ENCODE measurements at places on chromosomes 7 and 10.

DNA sequence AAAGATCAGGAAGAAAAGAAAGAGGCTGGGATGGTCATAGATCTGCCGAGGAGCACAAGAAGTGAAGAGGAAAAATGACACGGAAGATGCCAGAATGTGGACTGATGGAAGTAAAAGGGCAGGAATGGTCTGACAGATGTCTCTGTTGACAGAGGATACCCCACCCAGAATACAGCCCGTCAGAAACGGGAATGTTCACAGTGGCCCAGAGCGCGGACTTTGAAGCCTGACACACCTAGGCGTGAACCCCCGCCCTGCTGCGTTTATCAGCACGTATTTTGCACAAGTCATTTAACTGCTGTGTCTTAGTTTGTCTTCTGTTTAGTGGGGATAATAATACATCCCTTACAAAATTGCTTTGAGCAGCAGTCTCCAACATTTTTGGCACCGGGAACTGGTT, 27.1 kb downstream of the AKR1B1 start:
- no peak for DNase-seq

GRCh38 chr10:5490032-5490431, 9.3 kb downstream of the CALML5 start:
- DNase-seq, result no peak

- no peak for DNase-seq
Observed at GRCh38 chr7:131952365-131952764, 395.9 kb upstream of the PODXL start.

DNA sequence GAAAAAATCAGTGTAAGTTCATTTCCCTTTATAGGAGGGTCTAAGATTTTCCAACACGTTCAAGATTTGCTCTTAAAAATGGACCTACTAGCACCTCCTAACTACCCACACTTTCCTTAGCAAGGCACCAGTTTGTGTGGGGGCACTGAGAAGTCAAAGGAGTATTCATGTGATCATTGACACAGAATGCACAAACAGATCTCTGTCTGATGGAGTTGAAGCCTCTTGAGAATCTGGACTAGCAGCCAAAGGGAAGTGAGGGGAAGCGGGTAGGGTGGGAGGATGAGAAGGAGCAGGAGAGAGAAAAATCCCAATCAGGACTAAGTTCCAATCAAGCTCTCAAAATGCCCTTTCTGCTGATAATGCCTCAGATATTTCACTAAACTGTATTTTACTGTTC, 4.1 kb downstream of the MMS19 start:
- DNase-seq, result no peak

DNA sequence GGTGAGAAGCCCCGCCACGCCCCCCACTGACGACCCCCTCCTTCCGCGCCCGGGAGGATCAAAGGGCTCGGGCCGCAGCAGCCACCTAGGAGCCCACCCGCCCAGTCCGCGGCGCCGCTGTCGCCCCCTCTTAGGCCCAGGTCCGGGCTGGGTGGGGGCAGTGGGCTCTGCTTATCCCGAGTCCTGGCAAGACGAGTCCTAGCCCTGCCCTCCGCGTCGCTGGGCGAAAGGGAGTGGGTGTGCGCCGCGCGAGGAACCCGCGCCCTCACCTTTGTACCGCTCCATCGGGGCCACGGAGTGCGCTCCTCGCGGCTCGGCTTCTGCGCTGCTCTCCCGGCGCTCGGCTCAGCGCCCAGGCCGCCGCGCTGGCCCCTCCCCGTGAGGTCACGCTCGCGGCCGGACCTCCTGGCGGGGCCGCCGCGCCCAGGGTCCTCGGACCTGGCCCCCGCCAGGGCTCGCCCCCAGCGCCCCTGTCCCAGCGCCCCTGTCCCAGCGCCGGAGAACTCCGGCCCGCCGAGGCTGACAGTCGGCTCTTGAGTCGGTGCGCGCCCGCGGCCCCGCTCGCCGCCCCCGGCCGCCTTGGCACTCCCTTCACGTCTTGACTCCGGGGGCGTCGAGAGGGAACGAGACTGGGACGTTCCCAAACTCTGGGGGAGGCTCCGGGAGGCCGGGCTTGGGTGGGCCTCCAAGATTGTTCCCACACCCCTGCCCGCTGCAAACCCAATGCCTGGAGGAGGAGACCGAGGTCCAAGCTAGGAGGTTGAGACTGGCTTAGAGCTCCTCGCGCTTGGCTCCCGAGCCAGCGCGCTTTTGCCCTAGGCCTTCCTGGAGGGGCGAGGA, at the start of gene AFAP1L2:
TSS of gene AFAP1L2 (minus strand) at position 332 of the 840 bp plus-strand sequence. CDS start at position 285, 47 bp downstream.
- DNase-seq, result no peak

GRCh38 chr10:17648243-17649035, 4.5 kb downstream of the STAM start:
- DNase-seq, result peak; percentile 40

DNA sequence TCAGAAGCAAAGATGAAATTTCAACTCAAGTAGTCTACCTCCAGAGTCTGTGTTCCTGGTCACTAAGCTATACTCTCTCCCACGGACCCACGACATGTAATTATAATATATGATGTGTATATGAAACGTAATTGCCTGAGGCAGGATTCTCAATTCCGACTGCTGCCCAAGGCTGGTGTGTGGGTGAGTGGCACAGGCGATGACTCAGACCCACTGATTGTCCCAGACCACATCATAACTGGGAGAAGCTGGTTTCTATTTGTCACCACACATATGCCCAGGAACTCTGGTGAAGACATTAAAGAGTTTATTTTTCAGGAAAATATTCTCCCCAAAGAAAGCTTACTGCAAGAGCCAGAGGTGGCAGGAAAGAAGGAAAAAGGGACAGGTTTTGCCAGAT, 219.3 kb downstream of the JAZF1 start:
- no peak for DNase-seq

DNA sequence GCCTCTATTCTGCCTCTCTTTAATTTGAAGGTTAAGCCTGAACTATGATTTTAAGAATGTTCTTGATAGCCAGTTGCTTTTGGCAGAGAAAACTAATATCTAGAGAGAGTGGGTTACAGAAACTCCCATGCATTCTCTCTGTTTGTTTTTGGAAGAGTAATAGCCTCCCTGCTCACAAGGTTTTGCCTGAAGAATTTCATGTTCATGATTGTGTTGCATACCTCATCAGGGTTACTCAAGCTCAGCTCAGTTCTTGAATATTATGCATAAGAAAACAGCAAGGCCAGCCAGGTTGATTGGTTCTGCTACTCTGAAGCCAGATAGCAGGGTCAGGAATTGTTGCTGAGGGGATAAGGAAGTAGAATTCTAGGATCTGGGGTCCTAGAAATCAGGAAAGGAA, 137.4 kb downstream of the MDFIC start:
- DNase-seq, result no peak

- DNase-seq, result no peak
Observed at GRCh38 chr7:83457022-83457892, 191.7 kb downstream of the SEMA3E start.

DNA sequence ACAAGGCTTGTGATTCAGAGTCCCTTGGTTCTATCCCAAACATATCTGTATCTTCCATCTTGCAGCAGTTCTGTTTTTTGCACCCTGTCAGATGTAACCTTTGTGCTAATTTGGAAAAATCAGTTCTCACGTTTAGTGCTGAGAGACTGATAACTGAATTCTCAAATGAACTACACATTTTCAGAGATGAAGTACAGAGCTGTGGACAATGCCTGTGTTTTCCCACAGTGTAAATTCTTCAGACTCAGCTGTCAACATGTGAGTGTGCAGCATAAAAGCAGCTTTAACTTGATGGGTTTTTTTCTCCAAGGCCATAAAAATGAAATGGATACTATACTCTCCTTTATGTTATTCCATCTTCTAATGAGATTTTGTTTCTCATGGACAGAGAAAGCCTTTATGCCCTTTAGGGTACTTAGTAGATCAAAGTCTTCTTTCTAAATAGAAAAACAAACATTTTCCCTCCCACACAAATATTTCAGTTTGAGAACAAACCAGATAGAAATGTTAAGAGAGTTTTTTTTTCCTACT, 150.9 kb downstream of the SEMA3A start:
- no peak for DNase-seq

DNA sequence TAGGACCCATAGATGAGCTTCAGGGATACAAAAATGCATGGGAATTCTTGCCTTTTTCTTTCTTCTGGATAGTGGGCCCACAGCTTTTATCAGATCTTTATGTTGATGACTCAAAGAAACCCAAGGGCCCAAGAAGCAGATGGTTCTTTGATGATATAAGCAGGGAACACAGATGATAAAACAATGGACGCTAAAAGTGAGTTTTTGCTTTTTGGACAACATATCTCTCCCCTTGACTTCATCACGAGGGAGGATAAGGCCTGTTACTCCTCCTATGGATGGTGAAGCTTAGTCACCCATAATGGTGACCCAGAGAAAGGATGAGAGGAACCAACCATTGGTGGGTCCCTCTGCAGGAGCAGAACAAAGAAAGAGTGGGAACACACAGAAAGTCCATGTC, 6.5 kb upstream of the OGA start:
- no peak for DNase-seq

GRCh38 chr7:99001482-99002147, 123.3 kb downstream of the TRRAP start:
- DNase-seq, result no peak

DNA sequence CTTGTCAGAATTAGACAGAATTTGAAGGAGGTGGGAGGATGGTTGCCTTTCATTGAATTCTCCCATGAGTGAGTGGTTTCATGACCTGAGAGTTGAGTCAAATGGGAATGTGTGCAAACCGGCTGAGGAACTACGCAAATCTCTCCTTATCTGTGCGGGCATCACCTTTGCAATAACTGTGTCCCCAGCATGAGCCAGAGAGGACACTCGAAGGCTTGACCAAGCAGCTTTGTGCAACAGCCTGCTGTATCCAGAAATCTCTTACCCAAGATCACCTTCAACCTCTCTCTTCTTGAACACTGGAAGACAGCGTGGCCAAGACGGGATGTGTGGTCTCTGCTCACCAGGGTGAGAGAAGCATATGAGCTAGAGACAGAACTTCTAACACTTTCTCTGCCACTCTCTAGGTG, 93.8 kb upstream of the IKZF1 start:
- no peak for DNase-seq

GRCh38 chr7:154757756-154758155, 245.2 kb downstream of the PAXIP1 start:
- no peak for DNase-seq

DNA sequence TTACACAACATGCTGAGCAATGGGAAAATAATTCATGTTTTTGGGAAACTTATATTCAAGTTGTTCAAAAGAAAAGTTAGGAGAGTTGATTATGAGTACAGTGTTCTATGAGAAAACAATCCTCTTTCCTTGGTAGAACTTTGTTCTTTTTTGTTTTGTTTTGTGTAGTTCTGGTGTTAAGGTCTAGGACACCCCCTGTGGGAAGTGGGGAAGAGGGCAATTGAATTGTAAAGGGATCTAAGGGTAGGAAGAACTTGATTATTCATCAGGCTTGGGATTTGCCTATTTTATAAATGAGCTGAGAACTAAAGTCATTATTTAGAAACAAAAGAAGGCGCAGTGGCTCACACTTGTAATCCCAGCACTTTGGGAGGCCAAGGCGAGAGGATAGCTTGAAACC, 25.9 kb upstream of the CDK13 start:
- DNase-seq, result no peak

DNA sequence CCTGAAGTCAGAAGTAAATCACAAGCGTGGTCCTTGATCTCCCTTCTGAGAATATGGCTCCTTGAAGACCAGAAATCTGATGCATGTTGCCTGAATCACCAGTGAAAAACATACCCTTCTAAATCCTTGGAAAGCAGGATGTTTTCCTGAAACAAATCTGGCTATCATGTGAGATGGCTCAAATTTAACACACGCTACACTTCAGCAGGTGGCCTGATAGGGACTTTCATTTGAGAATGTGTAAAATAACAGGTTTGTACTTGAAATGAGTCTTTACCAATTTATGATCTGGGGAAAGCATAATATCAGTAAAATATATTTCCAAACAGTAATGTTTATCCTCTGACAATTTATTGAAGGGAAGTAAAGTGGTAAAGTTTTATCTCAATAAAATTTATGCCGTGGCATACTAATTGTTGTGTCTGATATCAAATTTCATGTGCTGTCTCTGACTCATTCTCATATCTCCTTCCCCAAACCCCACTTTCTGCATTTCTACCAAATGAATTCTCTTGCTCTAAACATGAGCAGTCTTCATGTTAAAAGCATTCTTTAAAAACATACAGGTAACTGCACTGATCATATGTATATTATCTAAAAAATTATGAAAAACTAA, 17.4 kb downstream of the CYP3A4 start:
- DNase-seq, result no peak

DNA sequence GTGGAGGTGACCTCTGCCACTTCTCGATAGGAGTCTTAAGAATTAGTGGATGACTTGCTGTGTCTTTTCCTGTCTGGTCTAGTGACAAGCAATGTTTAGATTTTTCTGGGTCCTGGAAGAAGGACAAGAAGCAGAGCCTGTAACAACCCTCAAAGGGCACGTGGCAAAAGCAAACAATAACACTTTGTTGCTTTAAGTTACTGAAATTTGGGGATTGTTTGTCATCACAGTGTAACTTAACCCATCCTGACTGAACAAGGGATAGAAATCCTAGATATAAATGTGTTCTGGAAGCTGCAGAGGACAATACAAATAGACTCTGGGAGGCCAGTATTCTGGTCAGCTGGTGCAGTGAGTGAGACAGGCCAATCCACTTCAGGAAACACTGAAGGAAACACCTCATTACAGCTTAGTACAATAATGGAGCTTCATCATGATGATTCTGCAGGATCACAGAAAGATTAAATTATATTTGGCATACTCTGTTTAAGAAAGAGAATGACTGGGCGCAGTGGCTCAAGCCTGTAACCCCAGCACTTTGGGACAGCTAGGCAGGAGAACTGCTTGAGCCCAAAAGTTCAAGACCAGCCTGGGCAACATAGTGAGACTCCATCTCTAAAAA, 23.3 kb downstream of the ENKUR start:
- DNase-seq, result no peak

GRCh38 chr10:52740913-52741675, 31.5 kb downstream of the MBL2 start:
- no peak for DNase-seq

DNA sequence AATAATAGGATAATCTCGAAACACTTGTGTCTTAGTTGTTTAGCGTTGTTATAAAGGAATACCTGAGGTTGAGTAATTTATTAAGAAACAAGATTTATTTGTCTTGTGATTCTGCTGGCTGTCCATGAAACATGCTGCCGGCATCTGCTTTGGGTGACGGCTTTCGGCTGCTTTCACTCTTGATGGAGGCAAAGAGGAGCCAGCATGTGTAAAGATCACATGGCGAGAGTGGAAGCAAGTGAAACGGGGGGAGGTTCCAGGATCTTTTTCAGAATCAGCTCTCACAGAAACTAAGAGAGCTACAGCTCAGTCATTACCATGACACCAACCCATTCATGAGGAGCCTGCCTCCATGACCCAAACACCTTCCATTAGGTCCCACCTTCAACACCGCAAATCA, 402.8 kb downstream of the CDC14C start:
- DNase-seq, result no peak

DNA sequence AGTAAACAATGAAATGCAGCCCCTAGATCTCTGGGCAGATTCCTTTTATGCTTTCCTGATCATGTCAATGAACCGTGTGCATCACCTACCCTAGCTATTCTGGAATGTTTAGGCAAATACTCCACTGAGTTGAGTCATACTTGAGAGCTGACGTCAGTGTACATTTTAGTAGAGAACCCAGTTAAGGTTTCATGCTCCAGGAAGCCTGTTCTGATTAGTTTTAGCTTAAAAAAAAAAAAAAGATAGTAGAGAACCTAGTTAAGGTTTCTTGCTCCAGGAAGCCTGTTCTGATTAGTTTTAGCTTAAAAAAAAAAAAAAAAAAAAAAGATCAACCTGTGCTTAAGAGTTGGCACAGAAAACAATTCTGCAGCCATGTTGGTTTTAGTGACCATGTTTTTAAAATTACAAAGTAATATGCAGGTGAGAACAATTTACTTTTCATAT, 3.7 kb upstream of the MCU start:
- DNase-seq, result no peak
